ENCODE measurements at places on chromosomes 1 and 21. TPM values are rescaled to one million over a fixed set of nuclear protein-coding genes. Genes with fewer than 3 reads are reported as not detected.
A peak's percentile ranks its signal among the peaks of the same experiment; 100 is the strongest.

DNA sequence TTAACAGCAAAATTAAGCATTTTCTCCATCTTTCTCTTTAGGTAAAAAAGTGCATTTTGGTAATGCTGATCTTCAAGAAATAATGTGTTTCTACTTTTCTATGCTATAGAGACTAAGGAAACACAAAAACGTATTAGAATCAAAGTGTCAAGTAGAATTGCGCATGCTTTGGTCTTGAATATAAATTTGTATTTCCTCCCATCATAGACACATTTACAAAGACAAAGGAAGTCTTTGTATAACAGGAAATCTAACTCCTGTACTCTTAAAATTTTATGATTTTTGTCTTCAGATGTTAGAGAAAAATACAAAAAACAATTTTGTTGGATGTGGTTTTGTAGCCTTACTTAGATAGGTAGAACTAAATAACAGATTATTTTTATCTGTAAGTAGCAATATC, 1299.4 kb downstream of the NCAM2 start:
- H3K27me3 ChIP-seq, result no peaks in the 10 kb centered on the region
- no peak overlapping the region for H3K27ac ChIP-seq
- H3K4me1 ChIP-seq, result peaks cover 5% of the 10 kb centered on the region
- no peak overlapping the region for H3K4me3 ChIP-seq
- DNase-seq, result no peak

DNA sequence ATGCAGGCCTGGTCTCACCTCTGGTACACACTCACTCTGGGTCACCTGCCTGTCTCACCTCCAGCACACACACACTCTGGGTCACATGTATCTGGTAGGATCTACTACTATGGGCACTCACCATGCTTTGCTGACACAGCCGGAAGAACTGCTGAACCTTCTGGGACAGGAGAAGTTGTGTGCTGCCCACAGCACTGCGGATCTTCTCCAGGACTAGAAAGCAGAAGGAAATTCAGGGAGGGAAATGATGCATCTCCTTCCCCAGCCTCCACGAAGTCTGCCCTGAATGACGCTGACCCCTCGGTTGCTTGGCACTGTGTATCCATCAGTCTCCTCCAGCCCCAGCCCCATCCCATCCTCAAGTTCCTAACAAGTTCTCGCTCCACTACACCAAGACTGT, 7.9 kb upstream of the SMIM12 start:
- no peaks in the 10 kb centered on the region for H3K4me1 ChIP-seq
- no peak overlapping the region for H3K4me3 ChIP-seq
- DNase-seq, result no peak
- H3K36me3 ChIP-seq, result no peaks in the 10 kb centered on the region
- peaks cover 11% of the 10 kb centered on the region for H3K27me3 ChIP-seq
- no peak overlapping the region for H3K27ac ChIP-seq

GRCh38 chr21:42047821-42048613, 23.1 kb upstream of the UMODL1 start:
- H3K4me1 ChIP-seq, result no peaks in the 10 kb centered on the region
- H3K27me3 ChIP-seq, result no peaks in the 10 kb centered on the region
- H3K27ac ChIP-seq, result no peak overlapping the region
- H3K36me3 ChIP-seq, result no peaks in the 10 kb centered on the region
- H3K4me3 ChIP-seq, result no peak overlapping the region
- DNase-seq, result no peak

DNA sequence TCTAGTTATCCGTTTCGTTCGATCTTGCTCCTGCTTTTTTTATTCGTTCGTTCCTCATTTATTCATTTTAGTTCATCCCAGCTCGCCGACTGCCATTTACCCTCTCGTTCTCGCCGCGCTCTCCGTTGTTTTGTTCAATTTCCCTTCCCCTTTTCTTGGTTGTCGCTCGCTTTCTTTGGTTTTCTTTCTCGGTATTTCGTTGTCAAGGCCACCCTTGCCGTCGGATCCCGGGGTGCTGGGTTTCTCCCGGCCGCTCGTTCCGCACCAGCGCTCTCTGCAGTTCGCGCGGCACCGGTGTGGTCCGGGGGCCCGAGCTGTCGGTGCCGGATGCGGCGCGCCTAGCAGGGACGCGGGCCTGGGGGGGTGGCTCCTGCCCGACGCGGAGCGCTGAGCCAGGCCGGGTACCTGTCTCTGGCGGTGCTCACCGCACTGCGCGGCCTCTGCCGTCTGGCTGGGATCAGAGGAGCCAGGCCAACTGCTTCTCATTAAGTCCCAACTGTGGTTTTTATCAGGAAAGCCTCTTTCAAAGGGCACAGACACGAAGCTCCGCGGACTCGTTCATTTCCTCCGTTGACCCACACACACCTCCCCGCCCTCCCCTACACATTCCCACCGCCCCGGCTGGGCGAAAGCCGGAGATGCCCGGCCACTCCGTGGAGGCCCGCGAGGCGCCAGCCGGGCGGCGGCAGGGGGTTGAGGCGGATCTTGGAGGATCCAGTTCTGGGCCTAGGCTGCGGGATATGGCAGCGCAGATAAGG, 1.6 kb downstream of the ALX3 start:
- peak; percentile 52 for DNase-seq
- peak overlapping the region; percentile 58 for H3K4me3 ChIP-seq
- H3K27ac ChIP-seq, result no peak overlapping the region
- H3K27me3 ChIP-seq, result peaks cover 96% of the 10 kb centered on the region
- H3K36me3 ChIP-seq, result no peaks in the 10 kb centered on the region
- peaks cover 22% of the 10 kb centered on the region for H3K4me1 ChIP-seq

DNA sequence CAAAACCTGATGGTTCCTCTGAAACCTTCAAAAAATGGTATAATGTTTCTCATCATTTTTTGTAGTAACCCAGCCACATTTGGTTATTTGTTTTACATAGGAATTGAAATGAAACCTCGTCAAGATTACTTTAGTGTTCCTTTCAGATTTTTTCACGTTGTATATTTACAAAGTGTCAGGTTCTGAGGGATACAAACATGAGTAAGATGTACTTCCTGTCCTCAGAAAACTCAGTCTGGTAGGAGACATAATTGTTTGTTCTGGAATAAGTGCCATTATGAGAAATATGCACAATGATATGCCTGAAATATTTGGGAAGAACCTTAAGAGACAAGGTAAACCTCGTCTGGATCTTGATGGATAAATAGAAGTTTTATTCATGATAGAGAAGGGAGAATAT, 145.5 kb downstream of the USP25 start:
- H3K4me1 ChIP-seq, result no peaks in the 10 kb centered on the region

DNA sequence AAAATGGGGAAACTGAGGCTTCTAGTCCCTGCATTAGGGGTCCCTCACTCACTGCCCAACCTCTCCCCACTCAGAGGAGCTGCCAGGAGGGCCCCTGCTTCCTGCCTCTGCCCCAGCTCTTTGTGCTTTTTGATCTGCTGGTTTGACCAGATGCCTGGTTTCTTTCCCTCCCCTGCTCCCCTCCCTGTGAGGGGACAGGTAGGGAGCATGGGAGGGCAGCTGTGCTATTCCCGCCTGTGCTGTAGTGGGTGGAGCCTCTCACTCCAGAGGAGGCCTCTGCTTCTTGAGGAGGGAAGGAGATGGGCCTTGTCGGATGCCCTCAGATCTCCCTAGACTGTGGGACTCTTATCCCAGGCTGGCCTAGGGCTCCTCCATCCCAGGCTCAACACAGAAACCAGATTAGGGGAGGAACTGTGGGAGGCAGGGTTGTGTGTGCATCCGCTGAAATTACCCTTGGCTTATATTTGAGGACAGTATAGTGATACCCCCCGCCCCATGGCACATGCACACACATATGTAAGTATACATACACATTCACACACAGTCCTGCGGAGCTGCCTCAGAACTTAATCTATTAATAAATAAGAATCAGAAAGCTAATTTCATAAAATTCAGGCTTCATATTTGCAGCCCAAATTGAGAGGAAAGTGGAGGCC, 4.6 kb downstream of the BOLA1 start:
- no peak overlapping the region for H3K4me3 ChIP-seq
- DNase-seq, result peak; percentile 50
- peaks cover 4% of the 10 kb centered on the region for H3K4me1 ChIP-seq
- no peaks in the 10 kb centered on the region for H3K27me3 ChIP-seq

DNA sequence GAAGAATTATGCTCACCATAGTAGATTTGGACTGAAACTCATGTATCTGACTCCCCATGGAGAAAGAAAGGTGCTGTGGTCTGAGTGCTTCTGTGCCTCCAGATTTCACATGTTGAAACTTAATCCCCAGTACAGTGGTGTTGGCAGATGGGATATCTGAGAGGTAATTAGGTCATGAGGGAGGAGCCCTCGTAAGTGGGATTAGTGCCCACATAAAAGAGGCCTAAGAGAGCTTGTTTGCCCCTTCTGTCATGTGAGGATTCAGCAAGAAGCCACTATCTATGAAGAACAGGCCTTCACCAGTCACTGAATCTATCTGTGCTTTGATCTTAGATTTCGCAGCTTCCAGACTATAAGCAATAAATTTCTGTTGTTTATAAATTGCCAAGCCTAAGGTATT, 150.1 kb downstream of the PLPP3 start:
- no peaks in the 10 kb centered on the region for H3K4me1 ChIP-seq
- DNase-seq, result no peak
- H3K4me3 ChIP-seq, result no peak overlapping the region
- no peak overlapping the region for H3K27ac ChIP-seq
- H3K36me3 ChIP-seq, result no peaks in the 10 kb centered on the region
- peaks cover 7% of the 10 kb centered on the region for H3K27me3 ChIP-seq

DNA sequence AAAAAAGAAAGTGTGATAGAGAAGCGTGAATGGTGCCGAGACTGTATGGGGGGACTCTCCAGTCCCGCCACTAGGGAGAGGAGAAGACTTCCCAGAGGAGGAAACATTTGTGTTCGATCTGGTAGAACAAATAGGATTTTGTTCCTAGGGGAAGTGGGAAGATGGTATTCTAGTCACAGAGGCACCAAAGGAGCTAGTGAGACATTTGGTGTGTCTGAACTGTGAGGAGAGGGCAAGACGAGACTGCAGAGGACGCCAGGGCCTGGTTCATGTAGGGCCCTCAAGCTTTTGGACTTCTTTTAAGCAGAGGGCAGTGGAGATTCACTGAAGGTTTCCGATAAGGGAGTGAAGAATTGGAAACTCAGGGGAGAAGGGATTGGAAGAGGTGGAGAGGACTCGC, 2.9 kb downstream of the BTBD19 start:
- H3K4me1 ChIP-seq, result peaks cover 39% of the 10 kb centered on the region
- H3K36me3 ChIP-seq, result no peaks in the 10 kb centered on the region
- no peak overlapping the region for H3K27ac ChIP-seq
- H3K27me3 ChIP-seq, result peaks cover 11% of the 10 kb centered on the region
- no peak for DNase-seq
- no peak overlapping the region for H3K4me3 ChIP-seq

- no peak for DNase-seq
- no peaks in the 10 kb centered on the region for H3K36me3 ChIP-seq
- H3K27me3 ChIP-seq, result no peaks in the 10 kb centered on the region
- no peak overlapping the region for H3K27ac ChIP-seq
Observed at GRCh38 chr1:172339842-172340241, 80.6 kb upstream of the C1orf105 start.

DNA sequence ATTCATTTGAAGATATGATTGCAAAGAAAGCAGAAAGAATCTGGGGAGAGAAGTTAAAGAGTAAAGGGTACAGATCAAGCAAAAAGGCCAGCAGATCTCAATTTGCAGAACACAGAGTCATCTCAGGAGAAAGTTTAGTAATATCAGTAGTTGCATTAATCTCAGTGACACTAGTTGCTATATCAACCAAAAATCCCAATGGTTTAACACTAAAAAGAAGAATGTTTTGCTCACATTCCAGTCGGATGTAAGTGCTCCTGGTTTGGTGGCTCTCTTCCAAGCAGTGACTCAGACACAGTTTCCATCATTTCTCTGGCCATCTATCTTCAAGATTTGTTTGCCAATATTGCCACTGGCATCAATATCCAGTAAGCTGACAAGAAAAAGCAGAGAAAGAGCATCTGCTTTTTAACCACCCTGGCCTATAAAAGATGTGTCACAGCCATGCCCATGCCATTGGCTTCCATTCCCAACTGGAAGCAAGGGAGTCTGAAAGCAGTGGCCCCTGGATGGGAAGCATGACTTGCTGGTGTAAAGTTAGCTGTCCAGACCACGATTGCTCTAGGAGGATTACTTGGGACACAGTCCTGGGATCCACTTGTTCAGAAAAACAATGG, 45.5 kb upstream of the AIM2 start:
- H3K36me3 ChIP-seq, result no peaks in the 10 kb centered on the region
- DNase-seq, result no peak
- peaks cover 9% of the 10 kb centered on the region for H3K4me1 ChIP-seq

DNA sequence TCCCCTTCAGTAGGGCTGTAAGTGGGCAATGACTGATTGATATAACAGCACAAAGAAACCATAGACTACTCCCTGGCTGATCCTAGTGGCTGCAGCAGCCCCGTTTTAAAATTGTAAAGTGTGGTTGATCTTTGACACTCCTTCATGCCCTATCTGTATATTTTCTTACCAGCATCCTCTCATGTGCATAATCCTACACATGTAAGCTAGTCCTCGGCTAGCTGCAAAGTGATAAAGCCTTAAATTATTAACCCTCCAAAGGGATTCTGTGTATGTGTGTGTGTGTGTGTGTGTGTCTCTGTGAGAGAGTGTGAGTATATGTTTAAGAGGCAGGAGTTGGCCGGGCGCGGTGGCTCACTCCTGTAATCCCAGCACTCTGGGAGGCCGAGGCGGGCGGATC, 30.8 kb upstream of the CDC14A start:
- H3K36me3 ChIP-seq, result peaks cover 4% of the 10 kb centered on the region
- no peak overlapping the region for H3K27ac ChIP-seq
- peaks cover 14% of the 10 kb centered on the region for H3K4me1 ChIP-seq
- no peaks in the 10 kb centered on the region for H3K27me3 ChIP-seq
- no peak for DNase-seq
- no peak overlapping the region for H3K4me3 ChIP-seq

- no peaks in the 10 kb centered on the region for H3K36me3 ChIP-seq
- no peak overlapping the region for H3K4me3 ChIP-seq
- H3K4me1 ChIP-seq, result no peaks in the 10 kb centered on the region
- no peak for DNase-seq
- H3K27ac ChIP-seq, result no peak overlapping the region
Observed at GRCh38 chr1:240350910-240351331, 259.2 kb downstream of the FMN2 start.

- H3K4me1 ChIP-seq, result no peaks in the 10 kb centered on the region
- H3K27me3 ChIP-seq, result no peaks in the 10 kb centered on the region
- no peaks in the 10 kb centered on the region for H3K36me3 ChIP-seq
Observed at GRCh38 chr1:247180581-247180980, 8.8 kb upstream of the ZNF124 start.

DNA sequence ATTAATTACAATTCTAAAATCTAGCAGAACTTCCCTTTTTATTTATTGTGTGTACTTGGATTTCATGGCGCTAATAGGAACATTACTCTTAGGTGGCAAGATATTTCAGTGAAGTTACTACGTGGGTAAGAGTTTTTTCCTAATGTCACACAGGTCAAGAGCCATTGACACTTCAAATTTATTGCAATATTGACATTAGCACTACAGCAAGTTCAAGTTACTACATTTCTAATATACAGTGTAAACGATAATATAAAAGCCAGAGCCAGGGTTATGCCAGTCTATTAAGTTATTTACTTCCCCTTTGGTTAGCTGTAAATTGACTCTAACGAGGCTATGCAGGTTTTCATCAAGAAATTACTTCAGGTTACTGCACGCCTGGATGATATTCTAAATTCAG, 29.7 kb downstream of the CHODL start:
- H3K36me3 ChIP-seq, result no peaks in the 10 kb centered on the region
- no peak overlapping the region for H3K27ac ChIP-seq
- no peak for DNase-seq
- H3K4me1 ChIP-seq, result no peaks in the 10 kb centered on the region

The KIF21B gene
- polyA plus RNA-seq, result 4.6 TPM

The PLCH2 gene
- 0.07 TPM for polyA plus RNA-seq

The STPG1 gene
- 9.9 TPM for polyA plus RNA-seq

The CBR1 gene
- polyA plus RNA-seq, result 285 TPM

Data from GM23338 (cell line).